ENCODE measurements at places on chromosomes 1 and 21.

- no peak for DNase-seq
Measured at GRCh38 chr21:38788275-38788905, 17.3 kb upstream of the ETS2 start.

DNA sequence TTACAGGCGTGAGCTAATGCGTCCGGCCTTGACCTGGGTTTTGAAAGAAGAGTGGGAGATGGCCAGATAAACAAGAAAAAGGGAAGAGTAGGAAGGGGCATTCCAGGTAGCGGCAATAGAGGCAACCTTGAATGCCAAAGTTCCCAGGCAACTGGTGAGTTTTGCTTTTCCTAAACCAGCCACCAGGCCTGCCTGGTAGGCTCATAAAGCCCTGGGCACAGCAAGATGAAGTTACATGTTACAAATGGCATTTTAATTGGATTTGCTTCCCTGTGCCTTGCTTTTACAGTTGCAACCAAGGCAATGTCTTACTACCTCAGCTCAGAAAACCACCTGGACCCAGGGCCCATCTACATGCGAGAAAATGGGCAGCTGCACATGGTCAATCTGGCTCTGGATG lies 5.5 kb downstream of the LRRC42 start:
- no peak for DNase-seq

- no peak for DNase-seq
Measured at GRCh38 chr1:175564119-175564518, 179.3 kb downstream of the TNR start.

GRCh38 chr1:71565262-71565661 lies 484.4 kb upstream of the ZRANB2 start:
- no peak for DNase-seq

DNA sequence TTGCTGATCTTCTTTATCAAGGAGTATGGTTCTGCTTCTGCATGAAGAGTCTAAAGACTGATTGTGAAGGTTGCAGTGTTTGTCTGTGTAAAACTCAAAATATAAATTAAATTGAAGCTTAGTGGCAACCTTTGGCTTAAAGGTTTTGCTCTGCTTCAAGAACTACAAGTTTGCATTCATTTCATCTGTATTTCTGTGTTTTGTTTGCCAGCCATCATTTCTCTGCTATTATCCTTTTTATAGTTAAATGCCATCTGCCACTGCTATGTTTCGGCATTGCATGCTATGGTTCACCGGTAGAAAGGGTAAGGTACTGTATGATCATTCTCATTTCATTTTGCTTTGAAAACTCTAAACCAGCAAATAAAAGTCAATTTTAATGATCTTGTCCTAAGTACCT lies 52.9 kb downstream of the OSBPL9 start:
- no peak for DNase-seq
